CD14-positive monocyte (primary cell): ENCODE measurements at places on chromosomes 5 and 9. TPM values are rescaled to one million over a fixed set of nuclear protein-coding genes. Genes with fewer than 3 reads are reported as not detected.
A peak's percentile ranks its signal among the peaks of the same experiment; 100 is the strongest.

GRCh38 chr9:24464319-24464951 lies 81.3 kb downstream of the IZUMO3 start:
- no peaks in the 10 kb centered on the region for H3K4me1 ChIP-seq
- no peaks in the 10 kb centered on the region for H3K27me3 ChIP-seq
- H3K4me3 ChIP-seq, result no peak overlapping the region
- no peak for DNase-seq
- H3K36me3 ChIP-seq, result no peaks in the 10 kb centered on the region

The WDR38 gene
- not detected in 2 replicates for polyA plus RNA-seq

The ALDH1A1 gene
- polyA plus RNA-seq, result 14.3 and 28.6 TPM in 2 replicates

- no peak overlapping the region for H3K27ac ChIP-seq
- no peaks in the 10 kb centered on the region for H3K27me3 ChIP-seq
- DNase-seq, result no peak
- H3K4me1 ChIP-seq, result peaks cover 11% of the 10 kb centered on the region
- H3K4me3 ChIP-seq, result no peak overlapping the region
Observed at GRCh38 chr5:60102961-60103693, 209.6 kb upstream of the PDE4D start.

The ZDHHC11B gene
- not detected for polyA plus RNA-seq

The OR1J2 gene
- polyA plus RNA-seq, result not detected in 2 replicates

DNA sequence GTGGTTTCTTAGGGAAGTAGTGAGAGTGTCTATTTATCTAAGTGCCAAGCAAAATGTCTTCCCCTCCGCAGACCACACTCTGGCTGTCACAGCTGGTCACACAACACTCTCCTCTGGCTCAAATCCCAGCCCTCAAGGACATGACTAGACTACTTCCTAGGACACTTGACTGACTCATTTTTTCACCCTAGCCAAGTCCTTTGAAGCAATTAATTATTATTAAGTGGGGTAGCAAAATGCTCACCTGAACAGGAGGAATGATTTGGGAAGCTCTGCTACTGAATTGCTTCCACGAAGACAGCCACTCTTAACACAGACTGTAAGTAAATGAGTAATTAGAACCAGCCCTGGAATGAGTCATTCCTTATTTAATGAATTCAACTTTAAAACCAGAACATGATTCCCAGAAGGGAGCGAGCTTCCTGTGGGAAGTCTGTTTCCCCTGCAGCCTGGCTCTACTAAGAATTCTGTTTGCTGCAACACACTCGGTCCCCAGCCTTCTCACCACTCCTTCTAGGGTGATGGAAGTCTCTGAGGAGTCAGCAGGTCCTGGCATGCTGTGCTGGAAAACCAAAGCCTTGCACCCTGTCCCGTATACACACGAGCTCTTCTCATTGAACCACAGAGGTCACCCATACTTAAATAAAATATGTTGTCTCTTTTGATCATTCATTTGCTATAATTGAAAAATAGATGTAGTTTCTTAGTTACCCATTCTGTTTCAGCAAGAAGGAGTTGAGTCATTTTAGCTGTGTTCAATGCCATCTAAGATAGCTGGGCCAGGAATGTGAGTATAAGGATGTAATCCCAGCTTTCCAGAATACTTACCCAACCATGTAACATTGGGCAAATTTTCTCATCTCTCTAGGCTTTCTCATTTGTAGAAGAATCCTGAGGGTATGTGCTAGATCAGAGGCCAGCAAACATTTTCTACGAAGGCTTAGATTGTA lies 218.6 kb upstream of the RASEF start:
- H3K36me3 ChIP-seq, result no peaks in the 10 kb centered on the region
- no peak overlapping the region for H3K4me3 ChIP-seq
- H3K27ac ChIP-seq, result no peak overlapping the region
- peaks cover 4% of the 10 kb centered on the region for H3K4me1 ChIP-seq
- no peaks in the 10 kb centered on the region for H3K27me3 ChIP-seq

DNA sequence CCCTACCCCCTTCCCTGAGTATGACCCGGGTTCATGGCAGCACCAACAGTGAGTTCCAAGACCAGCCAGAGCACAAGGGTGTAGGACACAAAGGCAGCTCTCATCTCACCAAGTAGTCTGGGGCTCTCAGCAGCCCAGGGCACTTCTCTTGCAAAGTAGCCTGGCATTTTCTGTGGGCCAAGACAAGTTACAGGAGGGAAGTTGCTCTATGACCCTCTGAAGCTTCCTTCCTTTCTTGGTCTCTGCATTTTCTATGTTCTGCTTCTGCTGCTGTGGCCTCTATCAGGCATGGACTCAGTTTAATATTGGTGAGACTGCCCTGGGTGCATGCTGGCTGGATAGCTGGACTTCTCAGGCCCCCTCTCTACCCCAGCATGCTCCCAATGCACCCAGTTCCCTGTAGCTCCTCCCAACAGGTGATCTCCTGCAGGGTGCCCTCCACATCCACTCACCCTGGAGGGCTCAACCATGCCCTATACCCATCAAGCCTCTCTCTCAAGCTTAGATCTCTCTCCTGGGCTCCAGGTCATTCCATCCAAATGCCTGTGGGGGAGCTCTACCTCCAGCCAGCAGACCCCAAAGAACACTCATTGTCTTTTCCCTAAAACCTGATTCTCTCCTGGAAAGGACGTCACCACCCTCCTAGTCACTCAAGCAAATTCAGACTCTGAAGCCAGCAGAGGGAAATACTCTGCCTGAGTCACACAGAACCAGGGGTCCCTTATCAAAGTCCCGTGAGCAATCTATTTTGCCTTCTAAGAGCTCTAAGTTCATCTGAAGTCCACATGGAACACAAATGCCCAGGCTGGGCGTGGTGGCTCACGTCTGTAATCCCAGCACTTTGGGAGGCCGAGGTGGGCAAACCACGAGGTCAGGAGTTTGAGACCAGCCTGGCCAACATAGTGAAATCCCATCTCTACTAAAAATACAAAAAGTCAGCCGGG lies 13.8 kb downstream of the TBC1D2 start:
- H3K36me3 ChIP-seq, result peaks cover 32% of the 10 kb centered on the region
- H3K27ac ChIP-seq, result peak overlapping the region; percentile 80
- H3K4me3 ChIP-seq, result no peak overlapping the region
- no peak for DNase-seq
- H3K27me3 ChIP-seq, result no peaks in the 10 kb centered on the region

GRCh38 chr5:36374266-36374862 lies 72.7 kb upstream of the RANBP3L start:
- H3K27ac ChIP-seq, result peak overlapping the region; percentile 46
- no peaks in the 10 kb centered on the region for H3K27me3 ChIP-seq
- H3K4me3 ChIP-seq, result peak overlapping the region; percentile 36
- H3K36me3 ChIP-seq, result no peaks in the 10 kb centered on the region
- peaks cover 29% of the 10 kb centered on the region for H3K4me1 ChIP-seq

DNA sequence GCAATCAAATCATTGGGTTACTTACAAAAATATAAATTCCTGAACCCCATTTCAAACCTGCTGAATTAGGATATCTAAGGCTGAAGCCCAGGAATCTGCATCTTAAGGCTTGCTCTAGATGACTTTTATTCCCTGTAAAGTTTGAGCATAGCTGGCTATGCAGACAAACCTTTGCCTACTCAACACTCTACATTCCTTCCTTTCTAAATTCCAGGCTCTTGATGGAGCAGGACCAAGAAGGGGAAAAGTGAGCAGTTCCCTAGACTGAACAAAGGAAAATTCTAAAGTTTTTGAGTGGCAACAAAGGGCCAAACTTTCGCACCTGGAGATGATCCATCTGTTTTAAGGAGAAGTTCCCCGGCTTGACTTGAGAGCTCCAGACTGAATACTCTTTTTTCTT lies 9.8 kb upstream of the ADRA1B start:
- H3K27ac ChIP-seq, result no peak overlapping the region
- no peaks in the 10 kb centered on the region for H3K36me3 ChIP-seq
- no peak for DNase-seq

The RICTOR gene
- 3.5 TPM for polyA plus RNA-seq

The JAKMIP2 gene
- 0.02 TPM for polyA plus RNA-seq

GRCh38 chr5:159316519-159317383 lies 13.5 kb downstream of the IL12B start:
- H3K4me3 ChIP-seq, result no peak overlapping the region
- no peaks in the 10 kb centered on the region for H3K4me1 ChIP-seq
- H3K36me3 ChIP-seq, result no peaks in the 10 kb centered on the region
- no peak overlapping the region for H3K27ac ChIP-seq
- no peak for DNase-seq

DNA sequence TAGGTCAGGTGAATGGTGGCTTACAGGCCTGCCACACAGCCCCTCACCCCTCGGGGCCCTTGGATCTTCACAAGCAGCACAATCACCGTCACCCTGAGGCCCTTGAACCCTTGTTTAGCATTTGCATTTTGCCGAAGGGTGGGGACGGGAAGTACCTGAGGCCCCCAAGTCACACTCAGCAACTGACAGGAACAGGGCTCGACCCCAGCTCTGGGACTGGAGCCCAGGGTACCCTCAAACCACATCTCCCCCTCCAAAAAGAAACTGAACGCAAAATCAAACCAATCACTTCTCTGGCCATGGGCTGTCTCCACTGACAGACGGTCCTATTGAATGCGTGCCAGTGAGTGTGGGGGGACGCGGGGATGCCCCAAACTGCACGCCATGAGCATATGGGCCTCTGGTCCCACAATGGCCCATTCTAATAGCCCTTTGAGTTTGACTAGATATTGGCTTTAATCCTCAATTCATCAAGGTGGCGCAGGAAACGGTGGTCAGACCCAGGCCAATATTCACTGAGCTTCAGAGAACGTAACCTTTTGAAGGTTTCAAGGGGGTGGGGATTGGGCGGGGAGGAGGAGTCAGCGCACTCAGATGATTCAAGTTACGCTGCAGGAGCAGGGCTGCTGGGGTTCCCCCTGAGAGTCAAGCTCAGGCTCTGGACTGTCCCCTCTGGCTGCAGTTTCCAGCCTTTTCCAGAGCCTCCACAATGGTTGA lies 176.0 kb downstream of the DAB2IP start:
- H3K27ac ChIP-seq, result no peak overlapping the region
- H3K4me1 ChIP-seq, result no peaks in the 10 kb centered on the region
- no peak overlapping the region for H3K4me3 ChIP-seq
- H3K36me3 ChIP-seq, result no peaks in the 10 kb centered on the region
- DNase-seq, result no peak

GRCh38 chr5:168697034-168697720 lies 118.0 kb upstream of the PANK3 start:
- H3K4me3 ChIP-seq, result no peak overlapping the region
- no peak overlapping the region for H3K27ac ChIP-seq
- H3K36me3 ChIP-seq, result no peaks in the 10 kb centered on the region
- DNase-seq, result no peak
- no peaks in the 10 kb centered on the region for H3K27me3 ChIP-seq

- H3K4me1 ChIP-seq, result no peaks in the 10 kb centered on the region
- H3K4me3 ChIP-seq, result no peak overlapping the region
- DNase-seq, result no peak
- no peak overlapping the region for H3K27ac ChIP-seq
- no peaks in the 10 kb centered on the region for H3K36me3 ChIP-seq
Observed at GRCh38 chr9:75385236-75385635, 296.9 kb downstream of the OSTF1 start.

DNA sequence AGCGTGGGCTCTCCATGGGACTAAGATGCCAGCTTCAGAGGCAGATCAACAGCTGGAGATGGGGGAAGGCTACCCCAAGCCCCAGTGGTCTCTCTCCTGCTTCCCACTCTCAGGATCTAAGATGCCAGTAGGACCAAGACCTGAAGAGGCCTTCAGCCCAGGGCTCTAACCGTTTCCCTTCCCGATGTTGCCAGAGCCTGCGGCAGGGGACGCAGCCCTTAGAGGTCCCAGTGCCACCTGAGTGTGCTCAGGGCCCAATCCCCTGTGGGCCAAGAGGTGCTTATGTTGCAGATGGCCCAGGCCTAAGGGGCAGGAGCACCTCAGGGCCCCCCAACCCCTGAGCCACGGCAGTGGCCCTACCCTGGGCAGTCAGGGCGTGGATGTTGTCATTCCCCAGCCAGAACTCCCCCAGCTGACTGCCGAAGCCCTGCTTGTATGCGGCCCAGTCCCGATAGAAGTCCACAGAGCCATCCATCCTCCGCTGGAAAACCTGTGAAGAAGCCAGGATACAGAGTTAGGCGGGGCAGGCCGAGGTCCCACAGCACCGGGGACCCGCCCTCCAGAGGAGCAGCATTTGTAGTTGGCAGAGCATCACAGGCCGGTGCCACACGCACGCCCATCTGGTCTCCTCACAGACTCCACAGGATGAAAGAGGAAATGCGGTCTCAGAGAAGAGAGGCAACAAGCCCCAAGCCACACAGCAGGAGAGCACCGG lies 5.4 kb downstream of the FCN1 start:
- peaks cover 51% of the 10 kb centered on the region for H3K4me1 ChIP-seq
- no peaks in the 10 kb centered on the region for H3K27me3 ChIP-seq
- DNase-seq, result no peak
- peaks cover 67% of the 10 kb centered on the region for H3K36me3 ChIP-seq
